ENCODE measurements at places on chromosomes 2 and 18.
A peak's percentile ranks its signal among the peaks of the same experiment; 100 is the strongest.

DNA sequence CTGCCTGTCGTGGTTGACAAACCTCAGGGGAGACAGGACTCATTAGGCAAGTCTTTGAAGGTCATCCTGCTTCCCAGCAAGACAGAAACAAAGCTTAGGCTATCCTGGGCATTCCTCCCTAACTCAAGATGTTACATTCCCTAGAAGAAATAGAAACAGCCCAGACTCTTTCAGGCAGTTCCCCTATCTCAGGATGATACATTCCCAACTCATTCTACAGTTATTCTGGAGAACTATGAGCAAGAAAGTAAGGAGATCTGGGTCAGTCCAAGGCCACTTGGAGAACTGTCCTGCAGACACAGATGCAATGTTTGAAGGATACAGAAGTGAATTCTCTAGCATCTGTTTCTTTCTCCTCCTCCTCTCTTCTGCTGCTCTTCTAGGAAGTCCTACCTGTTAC, 220.1 kb upstream of the NCKAP5 start:
- no peak for DNase-seq

GRCh38 chr18:35949903-35950627, 22.4 kb upstream of the RMP24 start:
- peak; percentile 69 for DNase-seq

DNA sequence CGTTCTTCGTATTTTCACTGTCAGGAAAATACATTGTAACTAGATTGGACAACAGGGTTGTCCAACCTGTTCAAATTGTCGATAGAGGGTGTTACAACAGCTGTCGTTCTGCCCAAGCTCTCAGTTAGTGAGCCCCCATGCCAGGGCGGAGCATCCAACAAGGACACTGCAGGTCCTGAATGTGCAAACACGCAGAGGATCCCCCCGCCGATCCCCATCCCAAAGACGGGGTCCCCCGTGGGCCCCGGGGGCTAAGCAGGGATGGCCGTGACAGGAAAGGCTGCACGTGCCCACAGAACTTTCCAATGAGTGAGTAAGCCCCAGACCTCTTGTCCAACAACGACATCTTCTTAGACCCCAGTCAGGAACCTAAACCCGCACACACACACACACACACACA, 140.8 kb downstream of the PXDN start:
- no peak for DNase-seq

DNA sequence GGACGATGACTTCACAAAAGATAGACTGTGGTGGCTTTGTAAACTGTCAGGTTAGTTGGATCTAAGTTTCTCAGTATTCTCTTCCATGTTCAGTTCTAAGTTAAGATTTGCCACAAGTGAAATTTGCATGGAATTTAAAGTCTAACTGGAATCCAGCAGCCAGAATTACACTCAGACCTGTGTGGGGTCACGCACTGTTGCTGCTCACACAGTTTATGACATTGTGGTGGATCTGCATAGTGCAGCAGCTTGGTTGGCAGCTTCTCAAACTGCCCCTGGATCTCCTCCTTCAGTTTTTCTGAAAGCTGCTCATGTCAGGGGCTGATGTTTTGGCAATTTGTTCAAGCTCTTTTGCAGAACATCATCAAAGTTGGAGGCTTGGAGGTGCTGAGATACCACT, 228.1 kb upstream of the KCNJ3 start:
- no peak for DNase-seq

GRCh38 chr2:191038741-191039140, 24.8 kb upstream of the STAT1 start:
- no peak for DNase-seq

DNA sequence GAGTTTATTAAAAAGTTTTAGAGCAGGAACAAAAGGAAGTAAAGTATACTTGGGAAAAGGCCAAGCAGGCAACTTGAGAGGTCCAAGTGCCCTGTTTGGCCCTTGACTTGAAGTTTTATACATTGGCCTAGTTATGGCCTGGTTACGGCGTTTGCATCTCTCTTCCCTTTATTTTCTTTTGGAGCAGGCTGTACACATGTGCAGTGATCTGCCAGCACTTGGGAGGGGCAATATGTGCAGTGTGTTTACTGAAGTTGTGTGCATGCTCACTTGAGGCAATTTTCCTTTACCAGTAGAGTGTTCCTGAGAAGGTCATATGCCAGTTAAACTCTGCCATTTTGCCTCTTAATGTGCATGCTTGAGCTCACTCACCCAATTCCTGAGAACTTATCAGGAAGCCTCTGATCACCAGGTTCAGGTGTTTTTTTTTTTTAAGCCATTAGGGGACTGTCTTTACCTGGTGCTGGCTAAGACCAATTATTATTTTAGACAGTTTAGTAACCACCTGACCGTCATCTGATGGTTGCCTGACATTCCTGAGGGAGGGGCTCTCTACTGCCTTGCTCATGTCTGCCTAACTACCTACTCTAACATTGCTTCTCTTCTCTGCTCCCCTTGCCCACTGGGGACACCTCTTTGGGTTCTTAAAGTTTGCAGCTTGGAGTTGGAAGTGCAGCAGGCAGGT, 48.0 kb downstream of the SCN2A start:
- DNase-seq: no peak

DNA sequence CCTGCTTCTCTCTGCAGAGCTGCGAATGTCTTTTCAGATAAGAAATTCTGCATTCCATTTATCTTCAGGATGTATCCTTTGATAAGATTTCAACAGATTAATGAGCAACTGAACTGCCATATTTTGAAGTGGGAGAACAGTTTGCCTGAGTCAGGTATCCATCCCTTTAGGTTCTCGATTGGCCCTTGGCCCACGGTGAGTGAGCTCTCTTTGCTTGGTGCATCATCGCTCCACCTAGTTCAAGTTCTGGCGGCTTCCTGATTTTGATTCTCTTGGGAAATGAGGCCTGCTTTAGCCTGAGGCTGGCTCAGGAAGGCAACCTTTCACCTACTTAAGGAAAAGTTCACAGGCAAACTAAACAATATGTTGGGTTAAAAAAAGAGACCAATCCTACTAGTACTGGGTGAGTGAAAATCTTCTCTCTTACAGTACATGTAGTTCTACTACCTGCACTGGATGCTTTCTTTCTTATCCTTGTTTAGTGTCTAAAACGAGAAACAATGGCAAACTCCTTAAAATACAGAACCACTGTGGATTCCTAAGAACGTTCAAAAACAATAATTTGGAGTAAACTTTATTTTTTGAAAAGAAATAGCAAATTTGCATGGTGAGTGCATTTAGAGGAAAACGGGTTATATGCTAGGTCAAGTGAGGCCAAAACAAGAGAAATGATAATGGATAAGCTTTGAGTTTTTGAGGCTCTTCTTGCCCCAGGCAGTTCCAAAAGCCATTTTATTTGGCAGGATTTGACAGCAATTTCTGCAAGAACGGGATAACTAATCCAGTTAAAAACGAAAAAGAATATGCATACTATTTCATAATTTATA, 837 bp upstream of the ACSL3 start:
- DNase-seq: peak; percentile 65

DNA sequence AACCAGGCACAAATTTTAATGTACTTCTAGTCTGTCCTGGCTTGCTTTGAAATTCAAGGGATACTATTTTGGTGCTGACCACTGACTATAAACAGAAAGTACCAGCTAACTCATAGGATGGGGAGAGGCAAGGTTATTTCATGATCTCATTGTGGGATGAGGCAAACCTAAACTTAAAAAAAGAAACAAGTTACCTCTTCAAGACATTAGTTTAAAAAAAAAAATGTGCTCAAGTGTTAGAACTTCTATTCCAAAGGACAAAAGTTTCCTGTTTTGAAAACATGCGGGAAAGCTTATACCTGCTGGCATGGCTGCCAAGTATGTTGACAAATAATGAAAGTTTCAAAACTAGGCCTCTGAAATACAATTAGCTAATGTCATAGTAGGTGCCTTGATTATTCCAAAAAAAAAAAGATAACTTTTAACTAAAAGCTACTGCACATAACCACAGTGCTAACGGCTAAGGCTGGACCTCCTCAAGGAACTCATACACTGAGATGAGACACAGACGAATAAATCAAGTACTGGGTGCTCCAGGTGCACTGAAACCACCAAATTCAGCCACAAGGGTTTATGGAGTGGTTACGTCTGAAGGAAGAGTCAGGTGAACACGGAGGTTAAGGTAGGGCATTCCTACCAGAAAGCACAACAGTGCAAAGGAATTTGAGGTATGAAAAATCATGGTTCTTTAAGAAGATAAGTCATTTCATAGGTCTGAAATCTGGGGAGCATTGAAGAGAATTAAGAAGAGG, 38.1 kb downstream of the TMEM131 start:
- no peak for DNase-seq

DNA sequence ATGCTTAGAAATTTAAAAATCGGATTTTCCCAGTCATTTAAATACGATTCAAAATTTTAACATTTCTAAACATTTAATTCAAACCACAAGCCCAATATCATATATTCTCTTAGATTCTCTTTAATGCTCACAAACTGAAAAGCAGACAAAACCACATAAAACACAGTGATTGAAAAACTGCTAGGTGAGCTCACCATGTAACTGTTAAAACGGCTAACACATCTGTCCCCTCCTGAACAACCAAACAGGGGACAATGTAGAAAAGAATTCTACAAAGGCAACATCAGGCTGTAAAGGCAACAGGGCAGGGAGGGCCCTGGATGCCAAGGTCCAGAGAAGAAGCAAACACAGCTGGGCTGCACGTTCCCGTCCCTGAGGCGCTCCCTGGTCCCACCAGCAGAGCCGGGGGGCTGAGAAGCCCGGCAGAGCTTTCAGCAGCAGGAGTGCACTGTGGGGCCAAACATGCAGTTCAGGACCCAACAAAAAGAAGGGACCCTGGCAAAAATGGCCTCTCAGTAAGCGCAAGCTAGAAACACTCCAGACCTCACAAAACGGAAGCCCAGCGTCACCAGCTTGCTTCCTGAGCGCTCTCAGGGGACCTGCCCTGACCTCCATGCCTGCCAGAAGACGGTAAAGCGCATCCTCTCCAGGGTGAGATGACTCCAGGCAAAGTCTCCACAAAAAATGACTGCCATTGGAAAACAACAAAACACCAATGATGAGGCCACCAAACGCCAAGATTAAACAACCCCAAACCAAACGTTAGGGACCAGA, 40.5 kb downstream of the NDUFA10 start:
- DNase-seq: no peak

DNA sequence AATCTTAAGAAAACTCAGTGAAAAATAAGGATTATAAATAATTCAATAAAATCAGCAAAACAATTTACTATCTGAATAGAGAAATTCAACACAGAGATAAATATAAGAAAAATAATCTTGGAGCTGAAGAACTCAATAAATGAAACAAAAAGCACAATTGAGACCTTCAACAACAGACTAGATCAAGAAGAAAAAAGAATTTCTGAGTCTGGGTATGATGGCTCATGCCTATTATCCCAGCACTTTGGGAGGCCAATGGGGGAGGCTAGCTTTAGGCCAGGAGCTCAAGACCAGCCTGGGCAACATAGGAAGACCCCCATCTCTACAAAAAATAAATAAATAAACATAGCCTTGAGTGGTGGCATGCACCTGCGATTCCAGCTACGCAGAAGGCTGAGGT, 1295.7 kb upstream of the NRXN1 start:
- no peak for DNase-seq

DNA sequence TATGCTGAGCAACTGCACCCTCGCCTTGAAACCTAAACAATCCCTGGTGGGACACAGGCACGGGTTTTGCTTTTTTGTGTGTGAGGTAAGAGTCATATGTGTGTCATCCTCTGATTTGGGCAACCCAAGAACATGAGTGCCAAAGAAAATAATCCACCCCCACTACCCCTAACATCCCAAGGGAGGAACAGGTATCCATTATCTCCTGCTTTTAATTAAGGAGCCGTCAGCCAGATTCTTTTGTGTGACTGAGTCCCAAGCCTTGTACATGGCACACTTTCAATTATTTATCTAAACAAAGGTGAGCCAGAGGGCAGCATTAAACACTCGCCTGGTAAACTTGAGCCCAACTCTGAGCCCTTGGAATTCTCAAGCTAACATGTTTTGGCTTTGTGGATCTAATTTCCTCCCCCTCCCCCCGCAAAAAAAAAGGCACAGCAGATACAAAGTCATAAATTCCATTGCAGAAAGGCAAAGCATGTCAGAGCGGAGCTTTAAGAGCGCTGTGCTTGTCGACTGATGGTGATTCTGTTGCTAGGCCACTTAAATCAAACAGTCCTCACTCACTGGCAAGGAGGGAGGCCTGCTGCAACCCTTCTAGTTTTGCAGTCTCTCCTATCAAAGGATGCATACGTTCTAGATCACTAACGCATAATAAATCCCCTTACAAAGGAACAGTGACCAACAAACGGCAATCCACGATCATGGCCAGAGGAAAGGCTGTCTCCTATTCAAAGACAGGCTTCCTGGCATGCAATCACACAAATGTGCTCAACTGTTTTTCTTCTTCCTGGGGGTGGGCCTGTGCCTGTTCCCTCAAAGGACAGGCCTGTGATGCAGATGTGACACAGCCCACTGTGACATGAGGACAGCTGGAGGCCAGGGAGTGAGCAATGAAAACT, 143.5 kb upstream of the LMAN1 start:
- DNase-seq: peak; percentile 63

- no peak for DNase-seq
Measured at GRCh38 chr18:24799176-24799575, 338.7 kb downstream of the HRH4 start.

- DNase-seq: no peak
Measured at GRCh38 chr2:62231541-62231940, 35.6 kb downstream of the B3GNT2 start.

- no peak for DNase-seq
Measured at GRCh38 chr2:169050476-169051240, 18.7 kb upstream of the DHRS9 start.

DNA sequence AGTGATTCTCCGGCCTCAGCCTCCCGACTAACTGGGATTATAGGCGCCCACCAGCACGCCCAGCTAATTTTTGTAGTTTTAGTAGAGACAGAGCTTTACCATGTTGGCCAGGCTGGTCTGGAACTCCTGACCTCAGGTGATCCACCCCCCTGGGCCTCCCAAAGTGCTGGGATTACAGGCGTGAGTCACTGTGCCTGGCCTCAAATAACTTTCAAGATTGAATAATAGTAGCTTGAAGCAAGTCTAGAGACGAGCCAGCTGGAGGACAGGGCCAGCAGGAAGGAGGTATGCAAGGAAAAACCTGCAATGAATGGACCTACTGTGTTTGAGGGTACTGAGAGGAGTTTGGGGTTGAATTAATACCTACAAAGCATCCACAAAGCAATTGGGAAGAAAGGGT, 87.5 kb downstream of the MSH2 start:
- no peak for DNase-seq

DNA sequence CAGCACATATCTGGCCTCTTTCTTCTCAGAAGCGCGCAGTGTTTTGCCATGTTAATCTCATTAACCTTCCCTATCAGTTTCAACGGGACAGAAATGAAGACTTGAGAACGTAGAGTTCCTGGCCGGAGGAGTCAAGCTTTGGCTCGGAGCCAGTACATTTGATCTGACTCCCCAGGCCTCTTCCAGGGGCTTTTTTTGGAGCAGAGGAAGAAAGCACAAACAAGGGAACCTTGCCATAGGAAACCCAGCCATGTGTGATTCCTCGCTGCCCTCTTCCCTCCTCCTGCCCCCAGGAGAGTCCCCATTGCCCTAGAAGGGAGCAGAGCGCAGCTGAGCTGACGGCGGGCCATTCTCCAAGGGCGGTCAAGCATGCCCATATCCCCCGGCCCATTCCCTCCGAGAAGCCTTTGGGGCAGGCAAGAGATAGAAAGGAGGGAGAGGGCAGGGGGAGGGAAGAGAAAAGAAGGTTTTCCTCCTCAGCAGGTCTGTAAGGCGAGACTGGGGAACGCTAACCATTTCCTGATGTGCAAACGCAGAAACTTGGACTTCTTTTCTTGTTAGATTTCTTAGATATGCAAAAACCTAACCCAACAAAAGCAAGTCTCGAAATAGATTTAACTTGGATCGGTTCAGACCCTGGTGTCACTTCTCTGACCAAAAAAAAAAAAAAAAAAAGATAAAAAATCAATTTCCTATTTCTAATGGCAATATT, 63.7 kb upstream of the POU3F3 start:
- no peak for DNase-seq

- DNase-seq: no peak
Measured at GRCh38 chr2:166786707-166787106, 101.6 kb upstream of the XIRP2 start.

Measured in NCI-H2171 treated with DMSO at 0.1 percent for 48 hours (cell line).